CD4-positive, alpha-beta T cell treated with Interleukin-6 at 100 ng/mL for 8 hours (primary cell): ENCODE measurements at places on chromosomes 3 and 15.

GRCh38 chr3:160084998-160085397 lies 96.4 kb downstream of the IL12A start:
- no peak for DNase-seq

- DNase-seq = no peak
Measured at GRCh38 chr15:76803049-76803571, 102.0 kb downstream of the SCAPER start.

GRCh38 chr3:8852511-8852910 lies 83.1 kb upstream of the OXTR start:
- DNase-seq = no peak

DNA sequence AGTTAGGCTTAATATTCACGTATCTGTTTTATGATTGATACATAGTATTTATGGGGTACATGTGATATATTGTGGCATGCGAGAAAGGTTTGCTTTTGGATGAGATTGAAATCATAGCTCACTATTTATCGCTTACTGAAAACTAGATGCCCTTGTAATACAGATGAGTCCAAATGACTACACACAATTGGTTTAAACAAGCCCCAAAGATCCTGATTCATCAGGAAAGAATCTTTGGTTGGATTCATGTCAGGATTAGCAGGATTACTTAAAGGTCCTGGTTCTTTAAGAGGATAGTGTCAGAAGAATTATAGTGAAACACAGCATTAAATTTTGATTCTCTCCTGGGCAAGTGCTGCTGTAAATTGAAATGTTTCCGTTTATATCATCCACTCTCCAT lies 18.6 kb upstream of the AADAC start:
- DNase-seq = no peak
